ENCODE measurements at places on chromosomes 7 and 10.

GRCh38 chr7:380711-381210 lies 90.8 kb downstream of the FOXL3 start:
- no peak for DNase-seq

- no peak for DNase-seq
Measured at GRCh38 chr7:15628876-15629275, 57.6 kb downstream of the MEOX2 start.

GRCh38 chr10:14753441-14753840 lies 21.3 kb downstream of the FAM107B start:
- DNase-seq = no peak

- DNase-seq = no peak
Measured at GRCh38 chr7:15175152-15175551, 272.6 kb upstream of the DGKB start.

- no peak for DNase-seq
Measured at GRCh38 chr10:11909618-11910017, 86.5 kb downstream of the PROSER2 start.

- DNase-seq = no peak
Measured at GRCh38 chr7:85094046-85094725, 92.7 kb downstream of the SEMA3D start.

GRCh38 chr10:547591-548081 lies 141.8 kb downstream of the DIP2C start:
- DNase-seq = no peak

GRCh38 chr7:143287339-143287934 lies 714 bp upstream of the CASP2 start:
- no peak for DNase-seq

DNA sequence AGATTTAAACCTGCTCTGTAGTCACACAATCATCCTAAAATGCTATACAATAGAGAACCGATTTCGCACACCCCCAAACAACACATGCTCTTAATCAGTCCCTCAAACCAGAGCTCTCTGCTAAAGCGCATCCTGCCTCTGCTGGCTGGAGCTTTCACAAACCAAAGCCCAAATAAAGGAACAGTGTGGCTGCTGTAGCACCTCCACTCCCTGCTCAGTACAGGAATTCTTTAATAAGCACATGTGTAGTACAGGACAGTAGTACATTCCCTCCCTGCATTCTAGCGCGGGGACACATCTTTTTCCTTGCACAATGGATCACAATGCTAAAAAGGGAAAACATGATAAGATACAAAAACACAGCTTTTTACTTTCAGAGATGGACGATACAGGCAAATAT lies 684.6 kb downstream of the MAGI2 start:
- no peak for DNase-seq

DNA sequence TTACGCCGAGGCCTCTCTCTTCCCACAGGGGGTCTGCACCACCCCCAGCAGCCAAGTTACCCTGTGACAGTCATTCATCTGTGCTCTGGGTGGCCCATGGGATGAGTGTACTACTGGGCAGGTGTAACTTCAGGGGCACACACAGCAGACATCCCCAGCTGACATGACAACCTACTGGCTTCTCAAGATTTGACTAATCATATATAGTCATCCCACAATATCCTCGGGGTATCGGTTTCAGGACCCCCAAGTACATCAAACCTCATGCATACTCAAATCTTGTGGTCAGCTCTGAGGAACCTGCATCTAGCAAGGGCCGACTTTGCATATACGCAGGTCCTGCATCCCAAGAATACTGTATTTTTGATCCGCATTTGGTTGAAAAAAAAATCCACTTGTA lies 336.9 kb upstream of the C7orf33 start:
- no peak for DNase-seq

GRCh38 chr10:5832946-5833345 lies 19.7 kb upstream of the GDI2 start:
- no peak for DNase-seq

DNA sequence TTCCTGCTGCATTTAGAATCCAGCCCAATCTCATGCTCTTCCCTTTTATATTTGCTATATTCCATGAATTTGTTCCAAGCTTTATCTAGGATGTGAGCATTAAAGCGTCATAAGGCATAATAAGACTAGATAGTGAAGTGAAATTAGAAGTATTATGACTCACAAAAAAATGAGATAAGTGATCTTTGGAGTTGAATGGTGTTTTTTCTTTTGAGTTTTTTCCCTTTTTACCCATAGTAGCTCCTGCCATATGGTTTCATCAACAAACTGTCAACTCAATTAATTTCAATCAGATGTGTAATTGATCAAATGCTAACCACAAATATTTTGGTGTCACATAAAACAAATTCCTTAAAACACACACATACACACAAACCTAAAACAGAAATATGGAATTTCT lies 17.0 kb downstream of the KLHDC10 start:
- no peak for DNase-seq

GRCh38 chr10:22606164-22606614 lies 108.2 kb downstream of the PIP4K2A start:
- no peak for DNase-seq

- DNase-seq = no peak
Measured at GRCh38 chr7:50212666-50213621, 91.6 kb upstream of the IKZF1 start.

DNA sequence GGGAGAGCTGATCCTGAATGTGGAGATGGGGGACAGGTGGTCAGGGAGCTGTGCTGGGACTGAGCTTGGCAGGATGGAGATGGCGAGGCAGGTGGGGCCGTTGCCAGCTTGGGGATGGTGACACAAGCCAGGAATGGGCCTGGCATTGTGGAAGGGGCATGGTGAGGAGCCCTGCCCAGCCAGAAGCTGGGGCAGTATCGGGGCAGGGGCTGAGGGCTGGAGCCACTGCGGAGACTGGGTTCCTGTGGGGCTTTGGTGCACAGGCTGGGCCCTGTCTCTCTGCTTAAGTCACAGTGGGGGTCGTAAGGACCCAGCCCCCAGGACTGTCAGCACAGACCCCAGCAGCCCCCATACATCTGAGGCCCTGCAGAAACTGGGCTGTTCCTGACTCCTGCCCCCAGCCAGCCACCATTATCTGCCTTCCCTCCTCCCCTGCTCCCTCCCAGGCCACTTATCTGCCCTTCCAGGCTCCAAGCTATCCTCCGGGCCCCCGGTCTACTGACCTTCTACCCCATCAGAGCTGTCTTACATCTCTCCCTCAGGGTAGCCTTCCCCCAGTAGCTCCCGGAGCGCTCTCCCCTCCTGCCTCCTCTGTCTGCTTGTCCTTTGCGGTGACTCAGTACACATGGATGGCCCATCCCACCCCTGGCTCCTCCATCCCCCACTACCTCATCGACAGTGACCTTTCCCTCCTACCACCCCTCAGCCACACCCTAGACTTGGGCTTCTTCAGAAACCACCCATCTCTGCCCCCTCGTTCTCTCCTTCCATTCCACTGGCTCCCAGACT lies 44.2 kb downstream of the PPIF start:
- no peak for DNase-seq

DNA sequence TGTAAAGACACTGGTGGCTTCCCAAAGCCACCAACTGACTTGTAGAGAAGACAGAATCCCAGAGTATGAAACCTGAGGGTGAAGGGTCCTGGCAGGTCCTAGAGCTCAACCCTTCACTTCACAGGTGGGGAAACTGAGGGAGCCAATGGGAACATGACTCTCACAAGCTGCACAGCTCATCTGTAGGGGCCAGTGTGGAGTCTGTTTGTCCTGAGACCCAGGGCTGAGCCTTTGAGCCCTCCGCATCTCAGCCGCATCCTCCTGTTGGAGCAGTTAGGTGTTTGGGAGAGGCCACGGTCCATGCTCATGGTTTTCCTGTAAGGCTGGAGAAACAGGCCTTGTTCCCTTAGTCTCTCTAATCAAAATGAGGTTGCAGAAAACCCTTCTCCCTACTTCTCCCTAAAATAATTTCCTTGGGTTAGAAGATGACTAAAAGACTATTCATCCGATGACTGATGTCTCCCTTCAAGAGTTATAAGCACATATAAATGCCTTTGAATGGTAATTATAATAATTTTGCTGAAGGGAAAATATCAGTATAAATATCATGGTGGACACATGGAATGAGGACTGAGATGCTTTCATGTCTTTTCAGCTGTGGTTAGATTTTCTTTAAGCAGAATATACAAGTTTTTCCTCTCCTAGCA lies 10.3 kb downstream of the HTRA1 start:
- no peak for DNase-seq

GRCh38 chr7:120998520-120998919 lies 10.0 kb downstream of the CPED1 start:
- DNase-seq = no peak

DNA sequence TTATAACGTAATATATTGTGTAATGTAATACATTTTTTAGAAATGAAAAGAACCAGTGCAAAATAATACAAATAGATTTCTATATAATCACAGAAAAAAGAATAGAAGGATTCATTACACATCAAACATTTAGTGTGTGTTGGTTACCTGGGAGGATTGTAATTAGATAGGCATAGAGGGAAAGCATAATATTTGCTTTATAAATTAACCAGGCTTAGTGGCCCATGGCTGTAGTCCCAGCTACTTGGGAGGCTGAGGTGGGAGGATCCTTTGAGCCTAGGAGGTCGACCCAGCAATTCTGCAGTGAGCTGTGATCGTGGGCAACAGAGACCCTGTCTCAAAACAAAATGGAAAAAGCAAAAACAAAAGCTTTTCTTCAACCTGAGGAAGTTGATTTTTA lies 5.0 kb upstream of the CNOT4 start:
- DNase-seq = no peak

DNA sequence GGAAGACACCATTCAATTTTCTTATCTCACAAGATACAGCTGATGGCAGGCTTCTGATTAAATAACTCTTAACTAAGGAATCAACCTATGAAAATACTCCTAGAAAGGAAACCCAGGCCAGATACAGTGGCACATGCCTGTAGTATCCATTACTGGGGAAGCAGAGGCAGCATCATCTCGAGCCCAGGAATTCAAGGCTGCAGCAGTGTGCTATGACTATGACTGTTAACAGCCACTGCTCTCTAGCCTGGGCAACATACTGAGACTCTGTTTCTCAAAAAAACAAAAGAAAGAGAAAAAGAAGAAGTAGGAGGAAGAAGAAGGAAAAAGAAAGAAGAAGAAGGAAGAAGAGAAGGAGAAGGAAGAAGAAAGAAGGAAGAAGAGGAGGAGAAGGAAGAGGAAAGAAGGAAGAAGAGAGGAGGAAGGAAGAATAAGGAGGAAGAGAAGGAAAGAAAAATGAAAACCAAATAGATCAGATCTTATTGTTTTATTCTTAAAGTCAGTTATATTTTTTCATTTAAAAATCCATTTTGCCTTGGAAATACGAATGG lies 18.0 kb downstream of the DPY19L1 start:
- DNase-seq = no peak

DNA sequence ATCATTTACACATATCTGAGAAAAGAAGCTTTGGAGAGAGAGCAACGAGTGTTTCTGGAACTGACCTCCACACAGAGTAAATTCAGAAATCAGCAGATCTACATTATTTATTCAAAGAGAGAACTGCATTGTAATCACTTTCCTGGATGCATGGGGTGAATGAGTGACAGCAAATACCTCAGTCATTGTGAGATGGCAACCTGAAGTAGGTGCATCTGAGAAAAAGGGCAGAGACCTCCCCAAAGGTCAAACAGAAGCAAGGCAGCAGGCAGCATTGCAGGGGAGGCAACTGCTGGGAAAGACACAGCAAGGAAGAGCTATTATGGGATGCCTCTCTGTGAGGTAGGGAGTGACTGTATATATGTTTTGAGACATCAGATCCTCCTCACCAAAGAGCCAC lies 26.5 kb upstream of the SMIM30 start:
- DNase-seq = no peak

DNA sequence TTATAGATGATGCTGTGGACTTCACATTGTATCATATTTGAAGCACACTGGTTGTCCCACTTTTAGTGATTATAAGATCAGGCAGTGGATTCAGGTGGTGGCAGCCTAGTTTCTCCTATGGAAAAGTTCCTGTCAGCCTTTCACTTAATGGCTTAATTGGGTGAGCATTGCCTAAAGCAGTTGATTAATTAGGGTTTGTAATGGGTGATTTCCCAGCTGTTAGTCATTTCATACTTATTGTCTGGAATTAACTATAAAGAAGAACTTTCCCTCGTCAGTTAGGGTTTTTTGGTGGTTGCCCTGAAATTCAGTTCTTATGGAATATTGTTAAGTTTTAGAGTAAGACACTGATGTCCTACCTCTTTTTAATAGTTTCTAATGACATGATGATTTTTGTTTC lies 78.8 kb downstream of the SLC25A40 start:
- DNase-seq = no peak

DNA sequence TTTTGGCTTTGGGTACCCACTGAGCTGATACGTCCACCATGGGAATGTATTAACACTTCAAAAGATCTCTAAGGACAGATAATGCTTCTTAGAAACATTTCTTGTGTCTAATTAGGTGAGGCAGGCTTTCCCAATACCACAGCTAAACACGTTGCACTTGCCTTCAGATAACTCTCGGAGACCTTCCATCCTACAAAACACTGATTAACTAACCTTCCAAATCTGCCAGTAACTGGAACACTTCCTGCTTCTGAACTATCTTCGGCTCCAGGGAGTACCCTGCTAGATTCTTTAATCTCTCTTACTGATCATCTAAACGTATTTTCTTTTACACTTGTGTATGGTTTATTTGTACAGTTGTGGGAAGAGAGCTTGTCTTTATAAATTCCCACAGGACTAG lies 1.1 kb upstream of the WNT16 start:
- no peak for DNase-seq

- DNase-seq = no peak
Measured at GRCh38 chr7:127437241-127437640, 44.7 kb upstream of the ZNF800 start.

DNA sequence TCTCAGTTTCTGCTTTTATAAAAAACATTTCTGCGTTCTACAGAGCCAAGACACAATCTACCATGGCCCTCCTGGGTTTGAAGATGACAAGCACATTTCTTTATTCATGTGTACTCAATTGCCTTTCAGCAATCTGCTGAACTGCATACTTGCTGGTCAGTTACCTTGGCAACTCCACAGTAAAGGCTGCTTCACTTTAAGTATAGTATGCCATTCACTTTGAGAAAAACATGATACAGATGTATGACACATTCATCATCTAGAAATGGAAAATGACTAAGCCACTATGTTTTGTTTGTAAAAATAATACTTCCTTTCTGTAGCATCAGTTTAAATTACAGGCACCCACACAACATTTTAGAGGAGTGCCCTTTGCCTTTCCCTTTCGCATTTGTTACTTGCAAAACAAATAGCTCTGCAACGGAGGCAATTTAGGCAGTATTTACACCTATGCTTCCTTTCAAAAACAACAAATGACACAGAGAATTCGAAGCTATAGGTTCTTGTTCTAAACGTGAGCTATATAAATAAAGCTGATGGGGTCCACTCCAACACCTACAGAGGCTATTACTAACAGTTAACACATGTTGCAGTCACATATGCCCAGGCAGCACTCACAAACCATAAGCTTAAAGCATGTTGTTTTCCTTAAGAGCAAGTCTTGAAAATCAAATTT lies 23.5 kb downstream of the SGCE start:
- DNase-seq = no peak

GRCh38 chr10:47121336-47121735 lies 178.7 kb upstream of the GDF10 start:
- no peak for DNase-seq

- DNase-seq = no peak
Measured at GRCh38 chr7:8060241-8060640, 91.6 kb downstream of the GLCCI1 start.
